Tibial nerve (tissue), 4 donors: ENCODE measurements at places on chromosomes 2 and 18. TPM values are rescaled to one million over a fixed set of nuclear protein-coding genes. Genes with fewer than 3 reads are reported as not detected.
A peak's percentile ranks its signal among the peaks of the same experiment; 100 is the strongest.

LRRC30 gene
- total RNA-seq = not detected

DNA sequence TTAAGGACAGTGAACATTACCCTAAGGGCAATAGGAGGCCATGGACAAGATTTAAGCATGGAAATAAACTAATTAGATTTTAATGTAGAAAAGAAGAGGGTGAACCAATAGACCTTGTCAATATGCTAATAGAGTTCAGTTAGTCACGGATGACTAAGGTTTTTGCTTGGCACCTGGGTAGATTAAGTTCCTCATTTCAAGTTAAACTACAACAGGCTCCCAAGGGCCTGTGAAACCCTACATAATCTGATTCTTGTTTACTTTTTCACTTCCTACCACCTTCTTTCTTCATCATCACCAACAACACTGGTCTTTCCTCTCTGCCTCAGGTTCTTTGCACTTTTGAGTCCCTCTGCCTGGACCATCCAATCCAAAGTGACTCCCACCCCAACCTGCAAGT is 14.8 kb downstream of the SP110 start:
- H3K4me1 ChIP-seq = no peaks in the 10 kb centered on the region
- H3K27me3 ChIP-seq = no peaks in the 10 kb centered on the region
- no peak overlapping the region for H3K4me3 ChIP-seq

- no peaks in the 10 kb centered on the region for H3K4me1 ChIP-seq
- no peaks in the 10 kb centered on the region for H3K36me3 ChIP-seq
- H3K27me3 ChIP-seq = no peaks in the 10 kb centered on the region
- no peak for DNase-seq
- H3K4me3 ChIP-seq = no peak overlapping the region
Observed at GRCh38 chr2:224764565-224765236, 48.5 kb upstream of the CCDC195 start.

- DNase-seq = no peak
- no peak overlapping the region for H3K4me3 ChIP-seq
- H3K27me3 ChIP-seq = no peaks in the 10 kb centered on the region
- no peak overlapping the region for H3K27ac ChIP-seq
Observed at GRCh38 chr2:142495141-142495540, 364.3 kb upstream of the LRP1B start.

GRCh38 chr18:74652392-74652988 is 54.8 kb downstream of the ZNF407 start:
- no peaks in the 10 kb centered on the region for H3K4me1 ChIP-seq
- peak; percentile 25 for DNase-seq
- H3K27me3 ChIP-seq = no peaks in the 10 kb centered on the region

- peaks cover 90% of the 10 kb centered on the region for H3K4me1 ChIP-seq
- no peaks in the 10 kb centered on the region for H3K27me3 ChIP-seq
- peak overlapping the region; percentile 97 for H3K27ac ChIP-seq
- H3K36me3 ChIP-seq = no peaks in the 10 kb centered on the region
Observed at GRCh38 chr2:127081826-127082633, 24.9 kb downstream of the BIN1 start.

GRCh38 chr2:99336804-99337112 is 431 bp upstream of the EIF5B start:
- peak overlapping the region; percentile 77 for H3K4me3 ChIP-seq
- no peak for DNase-seq
- peaks cover 14% of the 10 kb centered on the region for H3K36me3 ChIP-seq
- peak overlapping the region; percentile 88 for H3K27ac ChIP-seq

- H3K36me3 ChIP-seq = no peaks in the 10 kb centered on the region
- H3K4me1 ChIP-seq = no peaks in the 10 kb centered on the region
Observed at GRCh38 chr2:205656461-205656860, 25.8 kb upstream of the NRP2 start.

DNA sequence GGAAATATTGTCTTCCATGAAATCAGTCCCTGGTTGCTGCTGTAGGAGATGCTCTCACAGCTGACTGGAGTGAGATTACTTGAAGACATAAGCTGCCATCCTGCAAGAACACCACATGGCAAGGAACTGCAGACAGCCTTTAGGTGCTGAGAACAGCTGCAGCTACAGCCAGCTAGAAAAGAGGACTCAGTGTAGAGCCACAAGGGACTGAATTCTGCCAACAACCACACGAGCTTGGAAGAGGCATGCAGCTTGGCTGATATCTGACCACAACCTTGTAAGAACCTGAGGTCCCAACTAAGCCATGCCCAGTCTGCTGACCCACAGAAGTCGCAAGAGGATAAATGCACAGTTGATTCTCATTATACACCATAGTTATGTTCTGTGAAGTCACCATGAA is 181.8 kb upstream of the ARL4C start:
- no peaks in the 10 kb centered on the region for H3K36me3 ChIP-seq
- no peak overlapping the region for H3K4me3 ChIP-seq
- no peak overlapping the region for H3K27ac ChIP-seq
- H3K27me3 ChIP-seq = no peaks in the 10 kb centered on the region

DNA sequence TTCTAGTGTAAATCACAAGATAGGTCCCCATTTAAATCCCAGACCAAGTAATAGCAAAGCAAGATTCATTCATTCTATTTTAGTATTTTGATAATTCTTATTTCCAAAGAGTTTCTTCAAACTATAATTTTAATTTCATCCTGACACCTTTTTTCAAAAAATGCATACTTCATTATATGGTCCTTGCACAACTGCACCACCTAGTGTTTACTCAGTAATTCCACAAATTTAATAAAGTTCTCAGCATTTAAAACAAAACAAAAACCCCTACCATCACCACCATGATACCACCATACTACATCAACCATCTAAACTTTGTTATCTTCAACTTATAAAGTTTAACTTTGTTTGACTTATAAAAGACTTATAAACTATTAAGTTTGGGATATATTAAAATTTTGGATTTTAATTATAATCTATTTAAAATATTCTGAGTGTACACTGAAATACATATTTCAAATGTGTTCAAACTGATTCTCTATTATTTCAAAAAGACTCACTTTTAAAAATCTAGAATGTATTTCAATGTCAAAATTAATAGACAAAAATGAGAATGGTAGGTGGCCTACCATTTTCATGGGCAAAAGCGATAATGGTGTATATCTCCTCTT is 44.2 kb downstream of the WDPCP start:
- no peak overlapping the region for H3K27ac ChIP-seq
- H3K27me3 ChIP-seq = no peaks in the 10 kb centered on the region
- peaks cover 5% of the 10 kb centered on the region for H3K36me3 ChIP-seq
- DNase-seq = no peak
